ENCODE measurements at places on chromosomes 3 and 15.
A peak's percentile ranks its signal among the peaks of the same experiment; 100 is the strongest.

GRCh38 chr3:123416173-123416572, 32.7 kb downstream of the ADCY5 start:
- no peak for DNase-seq

GRCh38 chr3:160374472-160374871, 24.6 kb downstream of the IFT80 start:
- DNase-seq = no peak

GRCh38 chr3:77539677-77540076, 499.8 kb downstream of the ROBO2 start:
- DNase-seq = no peak

DNA sequence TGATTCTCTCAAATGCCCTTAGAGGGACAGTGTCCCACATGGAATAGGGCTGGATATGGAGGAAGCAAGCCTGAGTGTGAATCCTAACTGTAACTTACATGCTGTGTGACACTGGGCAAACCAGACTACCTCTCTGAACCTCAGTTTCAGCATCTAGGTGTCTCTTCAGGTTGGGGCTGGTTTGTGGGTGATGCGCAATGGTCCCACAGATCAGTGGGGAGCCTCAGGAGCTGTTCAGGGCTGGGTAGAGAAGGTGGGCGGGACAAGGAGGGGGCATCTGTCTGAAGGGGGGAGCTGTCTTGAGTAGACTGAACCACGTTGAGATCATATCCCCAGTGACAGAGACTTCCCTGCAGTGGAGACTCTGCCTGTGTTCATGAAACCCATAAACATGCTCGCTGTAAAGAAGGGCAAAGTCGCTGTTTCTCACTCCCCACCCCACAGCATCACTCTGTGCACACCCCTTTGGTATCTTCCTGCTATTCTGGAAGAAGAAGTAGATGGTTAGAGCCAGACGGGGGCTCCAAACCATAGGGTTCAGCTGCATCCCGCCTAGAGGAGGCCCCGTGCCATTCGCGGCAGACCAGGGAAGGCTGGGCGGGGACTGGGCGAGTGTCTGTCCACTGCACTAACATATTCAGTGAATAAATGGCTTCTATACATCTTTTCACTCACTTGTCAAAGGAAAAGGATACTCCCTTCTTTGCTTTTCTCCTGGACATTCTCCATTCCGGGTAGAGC, 28.4 kb downstream of the SRPRB start:
- DNase-seq = peak; percentile 14

DNA sequence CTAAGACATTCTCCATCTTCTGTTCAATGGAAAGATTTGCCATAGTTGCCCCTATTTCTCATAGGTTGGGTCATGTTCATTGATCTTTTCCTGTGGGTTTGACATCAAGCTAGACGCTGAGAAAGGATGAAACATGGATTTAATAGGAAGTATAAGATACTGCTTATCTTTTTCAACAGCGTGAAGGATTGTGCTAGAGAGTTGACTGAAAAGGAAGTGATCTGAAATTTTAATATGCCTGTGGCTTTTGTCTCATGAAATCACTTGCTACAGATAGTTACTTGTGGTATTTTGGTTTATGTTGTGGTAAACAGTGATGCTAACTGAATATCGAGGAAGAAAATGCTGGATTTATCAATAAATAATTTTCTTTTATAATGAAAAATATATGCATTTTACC, 442.9 kb downstream of the EDEM1 start:
- DNase-seq = no peak

DNA sequence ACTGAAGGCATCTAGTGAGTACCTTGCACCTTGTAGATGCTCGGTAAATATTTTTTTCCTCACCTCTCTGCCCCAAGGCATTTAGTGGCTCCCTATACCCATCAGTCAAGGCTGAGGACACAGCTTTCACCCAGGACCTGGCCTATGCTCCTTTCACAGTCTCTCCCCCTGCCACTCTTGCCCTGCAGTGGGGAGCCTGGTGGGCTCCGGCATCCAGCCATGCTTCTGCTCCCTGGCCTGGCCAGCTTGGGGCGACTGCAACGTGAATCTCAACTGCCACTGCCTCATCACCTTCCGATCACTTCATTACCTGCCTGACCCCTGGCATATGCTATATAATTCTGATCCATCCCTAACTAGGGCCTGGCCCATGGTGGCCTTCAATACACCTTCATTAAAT, 735 bp upstream of the CX3CR1 start:
- DNase-seq = no peak

DNA sequence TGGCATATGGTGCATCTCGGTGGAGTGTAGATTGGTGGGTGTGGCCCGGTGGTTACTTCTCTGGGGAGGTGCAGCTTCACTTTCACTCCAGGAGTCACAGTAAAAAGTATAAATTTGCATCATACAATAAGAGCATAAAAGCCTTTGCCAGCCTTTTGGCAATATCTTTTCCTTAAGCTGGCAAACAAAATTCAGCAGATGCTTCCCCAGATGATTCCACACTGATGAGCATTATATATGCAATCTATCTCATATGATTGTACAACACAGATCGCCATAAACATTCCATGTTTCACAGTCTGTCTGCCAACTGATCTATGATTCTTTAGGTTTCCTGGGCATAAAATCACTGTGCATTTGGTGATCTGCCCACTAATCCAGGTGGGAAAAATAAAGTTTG, 120.2 kb upstream of the ALCAM start:
- DNase-seq = no peak

DNA sequence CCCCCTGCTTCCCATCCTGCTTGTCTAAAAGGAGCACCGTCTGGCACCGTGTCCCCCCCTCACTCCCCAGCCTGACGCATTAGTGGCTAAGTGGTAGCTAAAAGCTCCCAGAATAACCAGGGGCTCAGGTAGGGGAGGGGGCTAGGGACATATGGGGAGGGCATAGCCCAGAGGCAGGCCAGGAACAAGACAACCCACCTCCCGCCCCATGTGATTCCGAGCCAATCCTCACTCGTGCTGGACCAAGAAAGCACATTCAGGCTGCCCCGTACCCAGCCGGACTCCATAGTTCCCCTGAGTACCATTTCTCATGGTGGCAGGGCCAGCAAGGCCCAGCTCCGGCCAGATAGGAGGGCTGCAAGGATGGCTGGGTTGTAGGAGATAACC, 11.5 kb downstream of the SEMA7A start:
- no peak for DNase-seq

DNA sequence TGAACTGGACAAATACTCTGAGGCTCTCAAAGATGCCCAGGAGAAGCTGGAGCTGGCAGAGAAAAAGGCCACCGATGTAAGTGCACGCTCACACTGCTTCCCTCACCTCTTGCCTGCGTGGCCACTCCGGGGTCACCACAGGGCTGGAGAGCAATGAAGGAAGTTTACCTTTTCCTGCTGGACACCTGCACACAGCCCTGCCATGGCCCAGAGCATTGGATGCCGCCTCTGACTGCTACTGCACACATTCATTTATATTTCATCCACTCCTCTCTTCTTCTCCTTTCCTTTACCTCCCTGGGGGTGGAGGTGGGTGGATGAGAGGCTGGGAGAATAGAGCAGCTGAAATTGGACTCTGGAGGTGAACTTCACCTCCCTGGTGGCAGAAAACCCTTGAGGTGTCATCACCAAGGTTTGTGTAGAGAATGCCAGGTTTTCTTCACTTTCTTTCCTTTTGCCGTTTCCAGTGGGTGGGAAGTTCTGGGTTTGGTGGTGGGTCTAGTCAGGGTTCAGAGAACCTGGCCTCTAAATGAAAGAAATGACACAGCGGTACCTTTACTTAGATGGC, 1.6 kb downstream of the TPM1 start:
- no peak for DNase-seq

GRCh38 chr3:161690299-161690620, 193.7 kb downstream of the OTOL1 start:
- no peak for DNase-seq

GRCh38 chr3:179116816-179117215, 31.3 kb upstream of the PIK3CA start:
- no peak for DNase-seq

- DNase-seq = no peak
These were observed 3.7 kb downstream of the NR2F2 start for GRCh38 chr15:96334017-96334704.

- no peak for DNase-seq
These were observed 1.6 kb downstream of the GOLGB1 start for GRCh38 chr3:121747976-121748375.

All from stimulated activated CD8-positive, alpha-beta memory T cell treated with anti-CD3 and anti-CD28 coated beads, Interleukin-4, amount 100 ng/mL, for 48 hours (primary cell).